ENCODE measurements at places on chromosomes 6 and 20.
A peak's percentile ranks its signal among the peaks of the same experiment; 100 is the strongest.

GRCh38 chr6:87436435-87436834, 28.7 kb downstream of the CFAP206 start:
- DNase-seq: peak; percentile 11

GRCh38 chr20:24647713-24648112, 178.3 kb downstream of the SYNDIG1 start:
- DNase-seq: no peak

DNA sequence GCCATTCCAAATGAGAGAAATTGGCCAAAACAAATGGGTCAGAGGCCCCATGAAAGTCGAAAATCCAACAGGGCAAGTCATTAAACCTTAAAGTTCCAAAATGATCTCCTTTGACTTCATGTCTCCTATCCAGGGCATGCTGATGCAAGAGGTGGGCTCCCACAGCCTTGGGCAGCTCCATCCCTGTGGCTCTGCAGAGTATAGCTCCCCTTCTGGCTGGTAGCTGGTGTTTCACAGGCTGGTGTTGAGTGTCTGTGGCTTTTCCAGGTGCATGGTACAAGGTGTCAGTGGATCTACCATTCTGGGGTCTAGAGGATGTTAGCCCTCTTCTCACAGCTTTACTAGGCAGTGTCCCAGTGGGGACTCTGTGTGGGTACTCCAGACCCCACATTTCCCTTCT, 115.2 kb upstream of the LAMA2 start:
- DNase-seq: no peak

DNA sequence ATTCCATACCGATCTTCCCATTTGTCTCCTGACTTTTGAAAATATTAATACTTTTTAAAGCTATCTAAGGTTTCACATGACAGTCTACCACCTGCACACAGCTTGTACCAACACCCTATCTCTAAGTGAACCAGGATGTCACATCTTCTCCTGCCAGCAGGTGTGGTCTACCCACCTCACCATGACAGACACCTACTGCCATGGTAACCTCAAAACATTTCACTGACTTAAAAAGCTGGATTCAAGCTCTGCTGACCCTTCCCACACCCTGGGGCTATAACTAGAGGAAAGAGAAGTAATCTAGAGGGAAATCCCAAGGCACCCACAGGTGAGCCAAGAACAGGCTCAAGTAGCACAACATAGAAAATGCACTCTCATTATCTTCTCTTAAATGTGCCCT, 1.2 kb downstream of the SLC17A3 start:
- DNase-seq: peak; percentile 22

- DNase-seq: no peak
Measured at GRCh38 chr20:436476-436875, 25.9 kb downstream of the TBC1D20 start.

DNA sequence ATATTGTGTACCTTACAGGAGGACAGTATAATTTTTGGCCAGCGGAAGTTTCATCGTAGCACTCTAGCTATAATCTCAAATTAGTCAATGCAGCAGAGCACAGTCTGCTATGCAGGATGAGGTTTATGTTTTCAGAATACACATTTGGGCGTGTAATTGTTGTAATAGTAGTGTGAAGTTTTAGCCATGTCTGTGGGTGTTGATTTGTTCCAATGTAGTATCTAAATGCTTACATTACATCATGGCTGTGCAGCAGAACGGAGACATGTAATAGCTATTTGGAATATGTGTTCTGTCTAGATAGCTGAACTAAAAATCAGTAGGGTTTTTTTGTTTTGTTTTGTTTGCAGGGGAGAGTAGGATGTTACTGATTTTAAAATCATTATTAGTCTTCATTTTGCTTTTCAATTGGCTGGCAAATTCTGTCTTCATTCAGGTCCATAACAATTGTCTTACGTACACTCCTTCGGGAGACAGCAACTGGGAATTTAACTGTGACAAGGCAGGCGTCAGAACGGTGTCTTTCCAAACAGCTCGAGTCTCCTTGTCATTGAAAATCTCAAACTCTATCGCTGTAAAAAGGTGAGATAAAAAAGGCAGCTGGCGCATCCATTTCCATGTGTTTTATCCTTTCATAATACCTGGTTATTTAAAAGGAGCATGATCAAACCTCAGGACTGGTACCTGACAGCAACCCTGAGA, 65.1 kb upstream of the CDH4 start:
- DNase-seq: no peak

- no peak for DNase-seq
Measured at GRCh38 chr20:1752045-1752444, 94.5 kb upstream of the SIRPG start.

GRCh38 chr20:2780948-2781347, 19.5 kb downstream of the CPXM1 start:
- no peak for DNase-seq

DNA sequence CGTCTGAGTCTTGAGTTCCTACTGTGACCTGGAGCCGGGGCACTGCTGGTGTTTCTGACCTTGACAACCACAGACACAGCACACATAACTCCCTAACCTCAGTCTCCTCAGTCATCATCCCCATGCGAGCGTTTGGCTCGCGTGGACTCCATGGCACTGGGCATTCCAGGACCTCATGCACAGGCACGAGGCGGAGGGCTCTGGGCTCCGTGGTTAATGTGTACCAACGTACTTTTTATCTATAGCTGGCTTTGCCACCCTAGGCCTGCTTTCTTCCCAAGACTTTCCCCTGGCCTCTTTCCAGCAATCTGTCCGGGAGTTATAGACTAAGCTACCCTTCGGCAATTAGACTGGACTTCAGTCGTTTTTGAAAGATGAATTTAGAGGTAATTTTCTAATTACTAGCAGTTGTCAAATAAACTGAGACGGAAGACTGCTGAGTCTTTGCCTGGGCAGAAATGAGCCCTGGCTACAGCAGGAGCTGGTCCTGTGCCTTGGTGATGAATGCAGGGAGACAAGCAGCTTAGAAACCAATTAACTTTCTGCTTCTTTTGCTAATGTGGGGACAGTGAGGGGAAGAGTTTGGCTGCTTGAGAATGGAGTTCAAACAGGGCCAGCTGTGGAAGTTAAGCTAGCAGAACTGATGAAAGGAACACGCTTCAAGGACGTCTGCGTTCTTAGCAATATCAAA, 16.1 kb upstream of the CTCFL start:
- DNase-seq: no peak

DNA sequence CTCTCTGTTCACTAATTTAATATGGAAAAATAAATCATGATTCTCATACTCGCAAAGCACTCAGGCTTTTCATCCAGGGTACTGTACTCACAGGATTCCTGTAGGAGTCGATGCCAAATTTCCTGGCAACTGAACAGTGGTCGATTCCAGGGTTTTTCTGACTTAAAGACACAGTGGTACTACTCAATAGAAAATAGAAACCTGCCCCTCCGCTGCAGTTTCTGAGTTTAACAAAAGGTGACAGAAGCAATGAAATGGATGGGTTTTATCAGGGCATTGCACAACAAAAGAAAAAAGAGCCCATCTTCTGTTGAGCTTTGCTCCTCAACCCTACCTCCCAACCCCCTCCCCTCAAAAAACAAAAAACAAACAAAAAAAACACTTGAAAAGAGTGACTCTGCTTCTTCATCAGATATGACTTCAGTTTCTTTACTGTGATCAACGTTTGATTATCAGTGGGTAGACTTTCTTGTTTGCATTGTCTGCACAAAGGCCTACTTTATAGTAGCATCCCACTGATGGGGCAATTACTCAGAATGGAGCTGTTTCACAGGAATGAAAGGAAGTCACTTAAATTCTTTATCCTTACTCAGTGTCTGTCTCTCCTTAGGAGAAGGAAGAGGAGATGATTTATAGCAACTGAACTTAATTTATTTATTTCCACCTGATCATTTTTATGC, 96.2 kb upstream of the FOXO3 start:
- no peak for DNase-seq

DNA sequence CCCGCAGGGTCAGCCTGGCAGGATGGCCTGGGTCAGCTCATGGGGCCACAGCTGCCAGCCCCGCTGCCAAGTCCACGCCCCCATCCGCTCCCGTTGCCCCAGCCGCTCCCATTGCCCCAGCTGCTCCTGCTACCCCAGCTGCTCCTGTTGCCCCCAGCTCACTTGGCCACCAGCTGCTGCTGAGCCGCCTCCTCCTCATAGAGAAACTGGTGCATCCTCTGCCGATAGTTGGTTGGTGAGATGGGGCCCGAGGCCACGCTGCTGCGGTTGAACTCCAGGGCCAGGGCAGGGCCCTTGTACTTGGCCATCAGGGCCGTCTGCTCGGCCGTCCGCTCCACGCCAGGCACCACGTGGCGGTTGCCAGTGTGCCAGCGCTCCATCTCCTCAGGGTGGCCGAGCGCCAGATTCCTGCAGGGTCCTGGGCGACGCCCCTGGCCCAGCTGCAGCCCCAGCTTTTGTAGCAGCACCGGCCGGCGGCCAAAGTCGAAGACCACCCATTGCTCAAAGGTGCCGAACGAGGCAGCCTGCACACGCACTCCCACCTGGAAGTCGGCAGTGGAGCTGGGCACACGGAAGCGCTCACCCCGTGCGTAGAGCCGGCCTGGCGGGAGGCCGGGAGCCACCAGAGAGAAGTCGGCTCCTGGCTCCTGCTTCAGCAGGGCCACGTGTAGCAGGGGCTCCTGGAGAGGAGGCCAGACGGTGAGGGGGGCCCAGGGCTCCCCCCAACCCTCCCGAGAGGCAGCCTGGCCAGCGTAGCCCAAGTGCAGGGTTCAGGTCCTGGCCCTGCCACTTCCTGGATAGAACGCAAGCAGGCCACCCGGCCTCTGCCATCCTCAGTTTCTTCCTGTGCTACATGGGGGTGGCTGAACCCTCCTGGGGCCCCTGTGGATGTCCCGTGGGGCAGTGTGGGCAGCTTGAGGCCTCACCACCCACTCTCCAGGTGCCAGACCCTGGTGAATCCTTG, 4.8 kb downstream of the HELZ2 start:
- no peak for DNase-seq

- no peak for DNase-seq
Measured at GRCh38 chr20:38433304-38433972, 1.7 kb downstream of the SNHG17 start.

DNA sequence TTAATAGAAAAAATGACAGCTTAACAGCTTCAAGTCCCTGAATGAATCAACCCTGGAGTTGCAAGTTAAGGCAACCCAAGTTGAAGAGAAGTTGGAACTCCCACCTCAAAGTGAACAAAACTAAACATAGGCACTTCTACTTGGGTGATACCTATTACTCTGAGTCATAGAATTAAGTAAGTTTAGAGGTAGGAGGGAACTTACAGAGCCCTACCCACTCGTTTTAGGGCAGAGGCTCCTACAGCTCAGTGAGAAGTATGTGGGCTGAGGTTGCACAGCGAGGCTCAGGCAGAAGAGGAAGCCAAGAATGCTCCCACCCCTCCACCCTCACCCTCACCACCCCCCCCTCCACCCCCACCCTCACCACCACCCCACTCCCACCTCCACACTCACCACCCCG, 42.2 kb downstream of the NFATC2 start:
- DNase-seq: peak; percentile 46

DNA sequence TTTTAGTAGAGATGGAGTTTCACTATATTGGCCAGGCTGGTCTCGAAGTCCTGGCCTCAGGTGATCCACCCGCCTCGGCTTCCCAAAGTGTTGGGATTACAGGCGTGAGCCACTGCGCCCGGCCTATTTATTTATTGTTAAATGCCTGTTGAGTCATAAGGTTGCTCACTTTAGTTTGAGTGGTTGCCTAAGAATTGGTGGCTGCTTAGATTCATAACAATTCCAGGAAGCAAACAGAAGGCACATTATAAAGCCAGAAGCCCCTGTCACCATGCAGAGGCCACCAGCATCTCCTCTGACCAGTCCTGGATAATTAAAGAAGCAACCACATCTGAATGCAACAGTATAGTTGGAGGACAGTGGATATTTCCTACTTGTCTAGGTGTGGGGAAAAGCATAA, 24.0 kb upstream of the ARMH2 start:
- no peak for DNase-seq

DNA sequence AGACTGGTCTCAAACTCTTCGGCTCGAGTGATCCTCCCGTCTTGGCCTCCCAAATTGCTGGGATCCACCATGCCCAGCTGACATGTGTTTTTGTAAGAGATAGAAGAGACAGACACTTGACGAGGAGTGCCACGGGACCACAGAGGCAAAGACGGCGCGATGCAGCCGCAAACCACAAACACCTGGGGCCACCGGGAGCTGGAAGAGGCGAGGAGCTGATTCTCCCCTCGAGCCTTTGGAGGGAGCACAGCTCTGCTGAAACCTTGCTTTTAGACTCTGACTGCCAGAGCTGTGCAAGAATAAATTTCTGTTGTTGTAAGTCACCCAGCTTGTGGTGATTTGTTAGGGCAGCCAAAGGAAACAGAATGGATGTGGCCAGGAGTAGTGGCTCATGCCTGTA, 46.9 kb downstream of the TFAP2C start:
- DNase-seq: no peak

DNA sequence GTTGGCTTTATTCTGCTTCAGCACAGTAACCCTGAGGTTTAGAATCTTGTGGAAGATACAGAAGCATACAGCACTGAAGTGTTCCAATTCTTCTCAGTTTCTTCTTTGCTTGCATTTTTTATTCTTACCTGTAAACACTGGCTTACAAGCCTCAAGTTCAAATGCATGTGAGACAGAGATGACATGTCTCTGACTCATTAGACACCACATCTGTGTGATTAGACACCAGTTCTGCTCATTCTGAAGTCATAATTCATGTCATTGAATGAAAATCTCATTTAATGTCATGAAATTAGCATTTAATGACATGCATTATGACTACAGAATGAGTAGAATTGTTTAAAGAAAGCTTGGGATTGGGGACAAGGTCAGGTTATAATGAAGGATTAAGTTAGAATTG, 5.8 kb downstream of the GZF1 start:
- no peak for DNase-seq

GRCh38 chr6:165200178-165200577, 109.2 kb downstream of the C6orf118 start:
- no peak for DNase-seq

- DNase-seq: no peak
Measured at GRCh38 chr20:59382907-59383306, 82.5 kb downstream of the EDN3 start.

DNA sequence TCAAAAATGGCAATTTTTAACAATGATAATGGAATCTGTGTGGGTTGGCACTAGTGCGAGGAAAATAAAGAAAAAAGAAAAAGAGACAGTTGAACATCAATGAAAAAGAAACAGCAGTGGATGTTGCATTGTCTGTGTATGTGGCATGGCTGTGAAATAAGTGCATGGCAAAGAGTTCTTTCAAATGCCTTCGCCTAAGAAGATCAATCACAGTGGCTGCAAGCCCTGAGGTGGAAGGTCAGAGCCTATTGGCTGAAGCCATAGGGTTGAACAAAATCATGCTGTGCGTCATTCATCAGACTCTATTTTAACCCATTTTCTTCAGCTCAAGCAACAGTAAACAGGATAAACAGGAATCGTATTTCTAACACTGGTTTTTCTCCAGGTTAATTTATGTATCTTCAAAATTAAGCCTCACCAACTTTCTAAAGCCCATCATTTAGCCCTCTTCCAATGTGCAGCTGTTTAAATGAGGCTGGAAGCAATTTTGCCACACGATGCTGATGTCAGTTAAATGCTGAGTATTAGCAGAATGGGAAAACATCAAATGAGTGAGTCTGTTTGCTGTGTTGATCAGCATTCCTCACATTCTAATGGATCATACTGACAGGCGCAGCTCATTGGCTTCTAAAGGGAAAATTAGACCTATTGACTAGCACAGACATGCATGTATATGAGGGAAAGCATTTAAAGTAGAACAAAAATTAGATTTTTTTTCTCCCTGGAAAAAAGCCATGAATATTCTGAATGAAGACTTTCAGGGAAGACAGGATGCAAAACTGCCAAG, 955.9 kb upstream of the EYS start:
- no peak for DNase-seq

- DNase-seq: no peak
Measured at GRCh38 chr6:11625302-11625701, 87.8 kb downstream of the TMEM170B start.

All from effector memory CD4-positive, alpha-beta T cell (primary cell).